GDM1 (cell line): ENCODE measurements at places on chromosomes 11 and 22.
A peak's percentile ranks its signal among the peaks of the same experiment; 100 is the strongest.

DNA sequence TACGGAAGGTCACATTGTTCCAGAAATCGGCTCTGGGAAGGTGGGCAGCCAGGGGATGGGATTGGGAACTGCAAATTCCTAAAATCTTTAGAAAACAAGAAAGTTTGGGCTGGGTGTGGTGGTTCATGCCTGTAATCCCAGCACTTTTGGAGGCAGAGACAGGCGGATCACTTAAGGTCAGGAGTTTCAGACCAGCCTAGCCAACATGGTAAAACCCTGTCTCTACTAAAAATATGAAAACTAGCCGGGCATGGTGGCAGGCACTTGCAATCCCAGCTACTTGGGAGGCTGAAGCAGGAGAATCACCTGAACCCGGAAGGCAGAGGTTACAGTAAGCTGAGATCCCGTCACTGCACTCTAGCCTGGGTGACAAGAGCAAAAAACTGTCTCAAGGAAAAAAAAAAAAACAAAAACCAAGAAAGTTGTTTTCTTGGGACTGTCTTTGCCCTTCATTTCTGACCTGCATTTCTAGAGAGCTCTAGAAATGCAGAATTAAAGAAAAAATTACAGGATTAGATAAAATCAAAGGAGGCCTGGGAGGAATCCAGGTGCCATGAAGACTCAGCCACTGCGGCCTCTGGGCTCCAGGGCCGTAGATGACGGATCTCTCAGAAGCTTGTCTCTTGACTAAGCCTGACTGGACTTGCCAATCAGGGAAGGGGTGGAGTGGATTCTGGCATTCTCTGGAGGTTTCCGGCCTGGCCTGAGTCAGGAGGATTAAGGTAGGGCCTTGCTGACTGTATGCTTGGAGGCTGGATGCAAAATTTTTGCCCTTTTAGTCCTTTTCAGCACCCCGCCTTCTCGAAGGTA lies 5.3 kb upstream of the MALAT1 start:
- no peak for DNase-seq

- DNase-seq = no peak
These were observed 242.2 kb upstream of the DDI1 start for GRCh38 chr11:103794262-103794661.

DNA sequence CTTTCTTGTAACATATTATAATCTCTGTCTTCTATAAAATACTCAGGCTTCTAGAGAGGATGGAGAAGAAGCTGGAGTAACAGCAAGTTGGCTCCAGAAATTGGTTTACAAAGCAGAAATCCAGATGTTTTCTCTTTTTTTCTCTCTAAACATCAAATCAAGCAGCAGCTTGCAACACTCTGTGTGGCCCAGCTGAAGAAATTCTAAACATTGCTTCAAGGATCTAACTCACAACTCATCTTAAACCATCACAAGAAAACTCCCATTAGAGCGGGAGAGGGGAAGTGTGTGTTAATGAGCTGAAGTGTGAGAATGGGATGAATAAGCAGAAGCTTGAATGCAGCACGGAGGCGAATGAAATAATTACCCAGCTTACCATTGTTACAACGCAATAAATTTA lies 146.5 kb downstream of the OPCML start:
- DNase-seq = no peak

DNA sequence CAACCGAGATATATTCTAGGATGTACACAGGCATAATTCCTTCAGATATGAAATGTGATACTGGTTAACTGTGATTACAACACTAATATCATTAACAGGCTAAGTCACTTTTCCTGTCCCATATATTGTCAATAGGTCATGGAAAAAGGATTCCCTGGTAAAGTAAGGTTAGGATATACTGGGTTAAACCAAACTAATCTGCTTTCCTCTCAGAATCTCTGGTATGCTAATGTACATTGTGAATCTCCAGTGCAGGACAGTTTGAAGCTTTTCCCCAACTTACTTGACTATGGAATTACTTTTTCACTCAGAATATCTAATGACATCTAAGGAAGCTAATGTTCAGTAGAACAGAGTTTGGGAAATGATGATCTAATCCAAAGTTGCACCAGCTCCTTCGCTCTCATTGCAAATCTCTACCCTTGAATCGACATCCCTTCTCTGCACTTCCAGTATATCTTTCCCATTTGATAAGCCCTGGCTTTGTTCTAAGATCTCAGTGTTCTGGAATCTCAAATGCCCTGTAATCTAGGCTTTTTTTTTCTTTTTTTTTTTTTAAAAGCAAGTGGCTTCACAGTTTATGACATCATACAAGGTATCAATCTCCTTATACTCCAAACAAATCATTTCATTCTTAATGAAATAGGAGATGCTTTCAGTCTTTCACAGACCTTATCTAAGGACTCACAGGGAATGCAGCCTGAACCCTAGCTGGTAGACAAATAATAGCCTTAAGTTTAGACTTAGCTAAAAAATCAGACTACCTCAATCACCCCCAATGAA lies 43.8 kb downstream of the COPB1 start:
- DNase-seq = no peak

DNA sequence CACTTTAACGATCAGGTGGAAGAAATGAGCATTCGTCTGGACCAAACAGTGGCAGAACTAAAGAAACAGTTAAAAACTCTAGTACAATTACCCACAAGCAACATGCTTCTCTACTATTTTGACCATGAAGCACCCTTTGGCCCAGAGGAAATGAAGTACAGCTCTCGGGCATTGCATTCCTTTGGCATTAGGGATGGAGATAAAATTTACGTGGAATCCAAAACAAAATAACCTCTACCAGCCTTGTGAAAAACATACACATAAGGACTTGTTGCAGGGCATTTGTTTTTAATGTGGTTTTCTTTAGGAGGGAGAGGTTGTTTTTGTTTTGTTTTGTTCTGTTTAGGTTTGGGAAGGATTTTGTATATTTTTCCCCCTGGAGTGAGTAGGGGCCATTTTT lies 14.2 kb upstream of the TECTA start:
- DNase-seq = no peak

- no peak for DNase-seq
These were observed 705 bp downstream of the UNC93B1 start for GRCh38 chr11:68002938-68003845.

- DNase-seq = no peak
These were observed 423.1 kb downstream of the ETS1 start for GRCh38 chr11:128164080-128164741.

- no peak for DNase-seq
These were observed 388.2 kb downstream of the TMEM135 start for GRCh38 chr11:87425943-87426342.

DNA sequence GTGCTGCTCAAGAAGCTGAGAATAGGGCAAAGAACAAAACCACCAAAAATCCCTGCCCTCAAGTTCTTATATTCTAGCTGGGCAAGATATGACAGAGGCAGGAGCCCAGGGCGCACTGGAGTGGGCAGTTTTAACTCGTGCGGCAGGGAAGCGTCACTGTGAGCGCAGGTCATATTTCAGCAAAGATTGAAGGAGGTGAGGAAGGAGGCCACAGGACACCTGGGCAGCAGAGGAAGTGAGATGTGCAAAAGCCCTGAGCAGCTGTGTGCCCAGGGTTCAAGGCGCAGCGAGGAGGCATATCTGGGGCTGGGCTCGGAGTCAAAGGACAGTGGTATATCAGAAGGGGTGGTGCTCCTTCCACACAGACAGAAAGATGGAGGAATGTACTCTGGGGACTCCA lies 13.5 kb downstream of the KCNC1 start:
- DNase-seq = no peak

DNA sequence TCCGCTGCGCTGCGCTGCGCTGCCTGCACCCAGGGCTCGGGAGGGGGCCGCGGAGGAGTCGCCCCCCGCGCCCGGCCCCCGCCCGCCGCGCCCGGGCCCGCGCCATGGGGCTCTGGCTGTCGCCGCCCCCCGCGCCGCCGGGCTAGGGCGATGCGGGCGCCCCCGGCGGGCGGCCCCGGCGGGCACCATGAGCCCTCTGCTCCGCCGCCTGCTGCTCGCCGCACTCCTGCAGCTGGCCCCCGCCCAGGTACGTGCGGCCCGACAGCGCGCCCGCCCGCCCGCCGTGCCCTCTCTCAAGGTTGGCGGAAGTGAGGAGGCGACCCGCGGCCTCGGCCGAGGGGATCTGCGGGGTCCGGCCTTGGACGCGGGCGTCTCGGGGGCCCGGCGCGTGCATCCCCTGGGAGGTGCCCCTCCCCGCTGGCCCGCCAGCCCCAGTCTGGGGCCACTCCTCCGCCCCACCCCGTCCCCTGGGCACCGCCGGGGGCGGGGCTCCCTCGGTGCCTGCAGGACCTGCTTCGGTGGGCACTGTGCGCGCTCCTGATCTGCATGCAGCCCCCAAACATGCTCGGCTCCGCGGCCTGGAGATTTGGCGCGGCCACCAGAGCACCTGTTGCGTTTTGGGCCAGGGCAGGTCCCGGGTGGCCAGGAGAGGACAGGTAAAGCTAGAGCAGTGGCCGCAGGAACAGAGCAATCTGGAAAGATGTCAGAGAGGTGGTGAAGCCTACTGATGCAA lies 429 bp downstream of the VEGFB start:
- no peak for DNase-seq

DNA sequence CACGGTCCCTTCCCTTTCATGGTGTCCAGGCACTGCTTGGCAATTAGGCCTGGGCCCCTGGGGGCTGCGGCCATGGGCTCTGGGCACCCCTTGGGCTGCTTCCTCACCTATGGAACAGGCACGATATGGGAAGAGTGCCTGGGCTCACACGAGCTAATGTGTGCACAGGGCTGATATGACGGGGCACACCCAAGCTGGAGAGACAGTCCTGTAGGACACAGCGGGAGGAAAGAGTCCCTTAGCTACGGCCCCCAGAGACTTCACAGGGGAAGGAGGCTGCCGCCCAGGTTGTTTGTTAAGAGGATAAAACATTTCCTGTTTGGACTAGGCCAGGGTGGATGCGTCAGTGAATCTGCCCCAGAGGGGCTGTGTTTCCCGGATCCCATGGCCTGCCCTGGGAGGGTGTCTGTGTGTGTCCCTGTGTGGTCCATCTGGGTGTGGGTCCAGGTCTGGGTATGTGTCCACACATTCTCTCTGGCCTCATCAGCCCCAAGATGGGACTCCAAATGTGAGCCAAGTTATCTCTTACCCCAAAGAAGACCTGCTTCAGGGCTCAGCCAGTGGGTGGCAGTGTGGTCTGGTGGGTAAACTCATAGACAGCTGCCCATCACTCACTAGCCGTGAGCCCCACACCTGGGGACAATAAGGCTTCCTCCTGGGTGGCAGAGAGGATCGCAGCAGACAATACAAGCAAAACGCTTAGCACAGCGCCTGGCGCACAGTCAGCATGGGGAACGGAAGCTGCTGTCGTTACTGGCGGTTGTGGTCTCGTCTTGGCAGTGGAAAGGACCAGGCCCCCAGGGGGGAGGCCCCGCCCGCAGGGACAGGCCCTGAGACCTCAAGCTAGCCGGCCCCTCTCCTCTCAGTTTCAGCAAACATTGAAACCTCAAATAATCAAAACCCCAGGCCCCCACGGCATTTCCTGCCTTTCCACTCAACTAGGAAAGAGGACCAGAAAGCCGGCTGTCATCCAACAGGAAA lies 3.2 kb upstream of the EMID1 start:
- DNase-seq = peak; percentile 96

GRCh38 chr11:95035316-95035715 lies 10.3 kb downstream of the KDM4E start:
- DNase-seq = no peak

- DNase-seq = no peak
These were observed 190.3 kb upstream of the ZC3H12C start for GRCh38 chr11:109902764-109903433.

DNA sequence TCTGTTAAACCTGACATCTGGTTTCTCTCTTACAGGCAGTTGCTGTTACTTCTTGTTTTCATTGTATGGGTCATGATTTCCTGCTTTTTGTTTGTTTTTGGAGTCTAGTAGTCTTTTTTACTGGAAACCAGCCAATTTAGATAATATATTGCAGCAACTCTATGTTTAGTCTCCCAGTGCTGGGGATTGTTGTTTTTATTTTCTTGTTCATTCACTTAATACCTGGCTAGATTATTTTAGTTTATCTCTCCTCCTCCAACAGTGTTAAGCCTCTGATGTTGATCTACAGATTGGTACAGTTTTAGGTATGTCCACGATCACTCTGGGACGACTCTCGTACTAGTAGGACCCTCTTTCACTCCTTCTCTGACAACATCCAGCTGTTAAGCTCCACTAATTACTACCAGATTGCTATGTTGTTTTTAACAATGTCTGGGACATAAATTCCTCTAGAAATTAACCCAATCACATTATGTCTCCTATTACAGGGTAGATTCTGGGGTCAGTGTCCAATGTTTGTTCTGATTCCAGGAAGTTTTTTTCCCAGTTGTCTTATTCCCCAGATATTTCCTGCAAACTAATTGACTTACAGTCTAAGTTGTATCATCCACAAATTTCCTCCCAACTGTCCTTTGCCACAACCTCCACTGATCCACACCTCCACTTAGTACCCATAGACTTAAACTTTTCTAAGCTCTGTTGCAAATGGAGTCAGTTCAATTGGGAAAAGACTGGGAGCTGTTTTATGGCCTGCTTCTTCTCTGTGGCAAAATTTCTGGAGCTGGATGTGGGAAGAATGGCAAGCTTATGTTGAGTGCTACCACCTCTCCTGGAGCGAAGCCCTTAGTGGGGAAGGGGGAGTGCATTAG lies 1280.6 kb upstream of the CNTN5 start:
- DNase-seq = no peak

- DNase-seq = peak; percentile 33
These were observed 688 bp downstream of the SERPING1 start for GRCh38 chr11:57597916-57598830.

DNA sequence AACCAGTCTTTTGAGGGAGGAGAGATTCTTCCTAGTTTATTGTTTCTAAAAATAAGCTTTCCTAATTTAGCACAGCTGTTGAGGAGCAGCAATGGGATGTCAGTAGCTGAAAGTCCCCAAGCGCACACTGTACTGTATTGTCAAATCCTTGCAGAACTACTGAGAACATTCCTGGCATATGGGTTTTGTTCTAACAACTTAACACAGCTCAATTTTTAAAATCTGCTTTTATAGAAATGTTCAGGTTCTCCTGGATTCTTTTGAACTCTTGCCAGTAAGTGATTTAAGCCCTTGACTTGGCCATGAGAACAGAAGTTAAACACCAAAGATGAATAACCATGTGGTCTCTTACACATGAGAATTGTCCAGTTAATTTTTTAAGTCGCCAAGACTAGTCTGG lies 218.6 kb downstream of the FAT3 start:
- no peak for DNase-seq

DNA sequence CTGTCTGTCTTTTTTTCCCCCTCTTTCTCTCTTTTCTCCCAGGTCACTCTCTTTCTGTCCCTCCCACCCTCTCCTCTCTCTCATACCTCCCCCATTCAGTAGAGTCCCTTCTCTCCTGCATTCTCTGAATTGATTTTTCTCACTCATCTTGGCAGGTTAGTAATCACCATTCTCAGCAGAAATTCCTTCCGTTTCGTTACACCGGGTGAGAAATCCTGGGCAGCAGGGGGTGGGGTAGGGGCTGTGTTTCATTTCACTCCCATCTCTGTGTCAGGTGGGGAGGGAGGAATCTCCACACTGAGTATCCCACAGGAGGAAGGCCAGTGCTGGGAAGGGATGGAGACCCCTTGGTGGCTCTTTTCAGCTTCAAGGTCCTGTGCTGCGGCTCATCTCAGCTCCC lies 253.5 kb downstream of the MIAT start:
- no peak for DNase-seq

- no peak for DNase-seq
These were observed 9.6 kb downstream of the KRTAP5-5 start for GRCh38 chr11:1639102-1639620.
